Lower lobe of right lung (tissue), 2 donors: ENCODE measurements at places on chromosomes 12 and 14. TPM values are rescaled to one million over a fixed set of nuclear protein-coding genes. Genes with fewer than 3 reads are reported as not detected.

DNA sequence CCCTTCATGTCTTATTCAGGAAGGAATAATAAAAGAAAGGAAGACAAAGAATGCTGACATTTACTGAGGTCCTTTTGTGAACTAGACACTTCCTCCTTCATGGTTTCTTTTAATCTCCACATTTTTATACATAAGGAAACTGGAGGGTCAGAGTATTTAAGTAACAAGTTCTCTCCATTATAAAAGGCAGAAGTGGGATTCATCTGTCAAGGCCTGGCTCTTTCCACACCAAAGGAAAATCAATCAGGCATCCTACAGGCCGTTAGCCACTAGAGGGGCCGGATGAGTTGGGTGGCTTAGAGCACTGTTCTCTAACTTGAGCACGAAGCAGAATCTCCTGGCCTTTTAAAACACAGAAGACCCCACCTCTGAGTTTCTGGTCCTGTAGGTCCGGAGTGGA, 36.8 kb upstream of the NINJ2 start:
- no peaks in the 10 kb centered on the region for H3K27me3 ChIP-seq
- H3K27ac ChIP-seq: no peak overlapping the region
- DNase-seq: no peak

DNA sequence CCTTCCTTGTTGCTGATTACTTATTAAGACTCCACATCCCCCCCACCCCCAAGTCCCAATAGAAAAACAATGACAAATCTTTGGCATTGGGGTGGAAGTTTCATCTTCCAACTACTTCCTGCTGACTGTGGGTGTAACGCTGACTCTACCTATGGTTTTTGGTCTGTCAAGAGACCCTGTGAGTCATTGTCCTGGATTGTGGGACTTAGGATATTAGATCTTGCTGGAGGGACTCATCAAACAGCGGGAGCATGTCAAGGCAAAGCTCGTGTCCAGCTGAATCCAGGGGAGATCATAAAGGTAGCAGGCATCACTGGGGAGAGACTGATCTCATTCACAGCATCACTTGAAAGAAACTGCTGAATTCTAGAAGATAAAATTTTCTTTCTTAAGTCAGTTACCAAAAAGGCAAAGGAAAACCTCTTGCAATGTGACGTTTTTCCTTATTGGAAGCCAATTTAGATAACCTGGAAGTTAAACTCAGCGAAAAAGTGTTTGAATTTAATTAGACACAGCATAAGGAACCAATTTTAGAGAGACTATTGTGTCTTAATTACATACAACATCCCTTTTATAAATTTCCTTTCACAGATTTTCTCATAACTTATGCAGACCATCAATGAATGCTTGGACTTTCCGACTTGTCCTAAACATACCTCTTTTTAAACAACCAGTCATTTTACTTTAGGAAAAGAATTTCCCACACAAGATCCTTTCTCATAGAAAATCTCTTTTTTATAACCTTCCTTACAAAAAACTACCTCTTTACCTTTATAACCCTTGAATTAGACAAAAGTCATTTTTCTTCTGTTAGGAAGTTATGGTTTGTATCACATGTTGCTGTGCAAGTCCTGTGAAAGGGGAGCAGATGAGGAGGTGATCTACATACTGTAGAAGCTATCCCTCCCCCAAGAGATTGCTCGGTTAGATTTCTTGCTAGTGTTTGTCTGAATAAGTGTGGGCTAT, 94.6 kb upstream of the SCAF11 start:
- no peaks in the 10 kb centered on the region for H3K27me3 ChIP-seq
- no peak overlapping the region for H3K27ac ChIP-seq
- H3K4me1 ChIP-seq: no peaks in the 10 kb centered on the region
- DNase-seq: no peak
- H3K4me3 ChIP-seq: no peak overlapping the region

DNA sequence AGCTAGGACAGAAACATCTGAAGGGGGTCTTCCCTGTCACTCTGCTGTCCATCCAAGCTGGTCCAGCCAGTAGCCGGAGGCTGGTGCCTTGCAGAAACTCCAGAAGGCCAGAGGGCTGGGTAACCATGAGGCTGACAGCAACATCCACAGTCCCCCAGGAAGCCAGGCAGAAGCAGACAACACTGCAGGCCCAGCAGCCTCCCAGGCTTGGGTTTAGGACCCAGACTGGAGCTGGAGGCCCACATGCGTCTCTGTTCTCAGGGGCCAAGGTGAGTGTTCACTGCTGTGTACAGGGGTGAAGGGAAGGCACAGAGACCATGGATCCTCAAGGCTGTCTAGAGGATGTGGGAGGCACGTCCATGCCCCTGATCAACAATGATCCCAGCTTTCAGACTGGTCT, 136.4 kb upstream of the PRMT8 start:
- H3K4me3 ChIP-seq: no peak overlapping the region
- no peaks in the 10 kb centered on the region for H3K36me3 ChIP-seq
- no peak for DNase-seq
- H3K27ac ChIP-seq: no peak overlapping the region
- H3K27me3 ChIP-seq: no peaks in the 10 kb centered on the region

The IFNG-AS1 gene
- not detected for total RNA-seq

- H3K4me3 ChIP-seq: no peak overlapping the region
- no peaks in the 10 kb centered on the region for H3K27me3 ChIP-seq
- H3K36me3 ChIP-seq: no peaks in the 10 kb centered on the region
- H3K4me1 ChIP-seq: no peaks in the 10 kb centered on the region
Observed at GRCh38 chr14:44112774-44113460, 394.2 kb downstream of the FSCB start.

- H3K4me1 ChIP-seq: no peaks in the 10 kb centered on the region
- H3K36me3 ChIP-seq: no peaks in the 10 kb centered on the region
- H3K4me3 ChIP-seq: no peak overlapping the region
- DNase-seq: no peak
- H3K27me3 ChIP-seq: no peaks in the 10 kb centered on the region
- no peak overlapping the region for H3K27ac ChIP-seq
Observed at GRCh38 chr14:33282331-33283230, 343.9 kb downstream of the NPAS3 start.

DNA sequence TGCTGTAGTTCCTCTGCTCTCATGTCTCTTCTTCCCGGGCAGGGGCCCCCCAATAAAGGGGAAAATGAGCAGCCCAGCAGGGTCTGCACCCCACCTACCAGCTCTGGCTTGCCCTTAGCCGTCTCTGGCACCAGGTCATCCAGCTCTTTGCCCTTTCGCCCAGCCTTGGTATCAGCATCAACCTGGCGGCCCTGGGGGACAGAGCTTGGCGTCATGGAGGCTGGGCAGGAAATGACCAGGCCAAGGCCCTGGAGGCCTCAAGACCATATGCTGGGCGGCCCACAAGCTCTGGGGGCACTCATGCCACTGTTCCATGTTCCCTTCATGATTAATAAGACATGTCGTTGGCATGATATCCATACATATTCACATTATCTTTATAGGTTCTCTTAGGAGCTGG, 14.7 kb downstream of the MYL6 start:
- H3K27me3 ChIP-seq: no peaks in the 10 kb centered on the region
- DNase-seq: no peak
- no peak overlapping the region for H3K4me3 ChIP-seq
- H3K27ac ChIP-seq: no peak overlapping the region

DNA sequence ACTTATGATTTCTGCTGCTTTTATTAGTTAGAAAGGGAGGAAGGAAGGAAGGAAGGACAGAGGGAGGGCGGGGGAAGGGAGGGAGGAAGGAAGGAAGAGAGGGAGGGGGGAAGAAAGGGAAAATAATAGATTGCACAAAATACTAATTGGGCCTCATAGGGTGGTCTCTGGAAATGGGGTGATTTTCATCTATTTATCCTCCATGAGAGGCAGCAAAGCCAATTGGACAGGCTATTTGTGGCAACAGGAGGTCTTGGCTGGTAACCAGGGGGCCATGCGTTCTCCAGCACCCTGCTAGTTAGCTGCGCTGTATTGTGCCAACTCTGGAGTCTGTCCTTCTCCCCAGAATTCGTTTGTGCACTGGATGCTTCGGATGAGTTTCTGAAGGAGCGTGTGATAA, 24.1 kb upstream of the PAPOLA start:
- H3K27ac ChIP-seq: no peak overlapping the region
- H3K4me1 ChIP-seq: no peaks in the 10 kb centered on the region
- H3K27me3 ChIP-seq: no peaks in the 10 kb centered on the region
- H3K36me3 ChIP-seq: no peaks in the 10 kb centered on the region

The GDF3 gene
- total RNA-seq: 0.30 TPM

GRCh38 chr12:50057896-50058670, 687 bp downstream of the ASIC1 start:
- peak overlapping the region; percentile 64 for H3K4me3 ChIP-seq
- H3K27me3 ChIP-seq: peaks cover 17% of the 10 kb centered on the region
- DNase-seq: peak; percentile 32

DNA sequence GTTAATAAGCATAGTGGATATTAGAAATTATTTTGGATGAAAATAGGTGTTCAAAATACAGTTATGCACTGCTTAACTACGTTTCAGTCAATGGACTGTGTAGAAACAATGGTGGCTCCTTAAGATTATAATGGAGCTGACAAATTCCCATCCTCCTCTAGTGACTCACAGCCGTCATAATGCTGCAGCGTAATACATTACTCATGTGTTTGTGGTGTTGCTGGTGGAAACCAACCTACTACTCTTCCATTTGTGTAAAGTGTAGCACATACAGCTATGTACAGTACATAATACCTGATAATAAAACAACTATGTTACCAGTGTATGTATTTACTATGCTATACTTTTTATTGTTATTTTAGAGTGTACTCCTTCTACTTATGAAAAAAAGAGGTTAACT, 111.2 kb upstream of the TMCC3 start:
- H3K27ac ChIP-seq: no peak overlapping the region
- H3K4me1 ChIP-seq: no peaks in the 10 kb centered on the region
- H3K36me3 ChIP-seq: no peaks in the 10 kb centered on the region
- no peaks in the 10 kb centered on the region for H3K27me3 ChIP-seq

DNA sequence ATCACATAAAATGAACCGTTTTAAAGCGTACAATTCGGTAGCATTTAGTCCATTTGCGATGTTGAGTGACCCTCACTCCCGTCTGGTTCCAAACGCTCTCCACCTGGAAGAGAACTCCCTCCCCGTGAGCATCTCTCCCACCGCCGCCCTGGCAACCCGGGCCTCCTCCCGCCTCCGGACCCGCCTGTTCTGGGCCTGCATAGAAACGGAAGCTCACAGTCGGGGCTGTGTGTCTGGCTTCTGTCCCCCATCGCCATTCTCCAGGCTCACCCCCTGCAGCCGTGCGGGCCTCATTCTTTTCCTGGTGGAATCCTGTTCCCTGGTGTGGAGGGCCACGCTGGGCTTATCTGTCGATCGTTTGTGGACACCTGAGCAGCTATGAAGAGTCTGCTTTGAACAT, 17.3 kb downstream of the LRCOL1 start:
- no peaks in the 10 kb centered on the region for H3K36me3 ChIP-seq
- H3K4me3 ChIP-seq: no peak overlapping the region
- H3K27me3 ChIP-seq: no peaks in the 10 kb centered on the region
- no peak overlapping the region for H3K27ac ChIP-seq
- H3K4me1 ChIP-seq: peaks cover 10% of the 10 kb centered on the region

The MUCL1 gene
- total RNA-seq: not detected

DNA sequence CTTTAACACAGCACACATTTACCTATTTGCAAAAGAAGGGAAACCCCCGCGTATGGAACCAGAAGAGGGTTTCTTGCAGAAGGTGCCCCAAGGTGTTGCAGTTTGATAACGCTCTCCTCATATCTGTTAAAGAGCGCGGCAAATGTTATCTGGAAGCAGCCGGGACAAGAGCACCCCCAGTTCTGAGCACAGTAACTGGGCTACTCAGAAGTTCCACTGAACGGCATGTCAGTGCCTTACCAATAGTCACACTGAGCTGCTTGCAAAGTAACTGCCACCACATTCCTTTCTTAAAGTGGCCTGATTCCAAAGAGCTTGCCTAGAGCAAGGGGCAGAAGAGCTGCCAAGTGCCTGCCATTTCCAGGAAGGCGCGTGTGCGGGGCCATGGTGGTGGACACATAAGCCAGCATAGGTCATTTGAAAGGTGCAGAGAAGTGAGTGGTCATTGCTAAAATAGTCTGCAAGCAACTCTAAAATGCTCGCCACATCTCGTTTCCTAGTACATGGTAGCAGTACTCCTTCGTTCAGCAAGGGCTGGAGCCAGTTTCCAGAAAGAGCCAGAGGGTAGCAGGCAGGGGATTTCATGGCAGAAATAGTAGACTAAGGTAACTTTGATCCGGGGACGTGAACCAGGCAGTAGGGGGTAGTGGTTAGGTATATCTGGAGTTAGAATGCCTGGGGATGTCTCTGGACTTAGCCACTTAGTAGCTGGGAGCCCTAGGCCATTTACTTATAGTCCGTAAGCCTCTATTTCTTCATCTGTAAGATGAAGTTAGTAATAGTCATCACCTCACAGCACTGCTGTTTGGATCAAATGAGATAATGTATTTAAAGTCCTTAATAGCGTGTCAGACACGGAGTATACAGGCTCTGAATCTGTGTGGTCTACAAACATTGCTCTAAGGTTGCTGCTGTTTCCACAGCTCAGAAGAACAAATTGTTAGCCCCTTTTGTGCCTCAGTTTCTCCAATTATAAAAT, 37.6 kb downstream of the SPTB start:
- no peak for DNase-seq
- H3K27ac ChIP-seq: no peak overlapping the region
- no peaks in the 10 kb centered on the region for H3K4me1 ChIP-seq
- no peak overlapping the region for H3K4me3 ChIP-seq
- no peaks in the 10 kb centered on the region for H3K36me3 ChIP-seq

DNA sequence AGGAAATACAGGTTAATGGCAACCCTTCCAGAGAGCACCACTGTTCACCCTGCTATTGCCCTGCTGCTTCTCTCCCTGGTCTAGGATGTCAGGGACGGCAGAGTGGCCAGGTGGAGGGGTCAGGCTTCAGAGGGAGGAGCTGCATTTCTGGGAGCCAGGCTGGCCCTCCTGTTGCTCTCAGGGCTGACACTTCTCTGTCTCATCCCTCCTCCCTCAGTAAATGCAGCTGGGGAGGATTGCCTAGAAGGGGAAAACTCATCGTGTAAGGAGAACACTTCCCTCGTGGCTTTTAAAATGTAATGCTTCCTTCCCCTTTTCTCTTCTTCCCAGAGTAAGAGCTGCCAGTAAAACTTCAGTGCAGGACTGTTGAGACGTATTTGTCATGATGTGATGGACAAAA, 20.8 kb downstream of the SUSD6 start:
- no peak overlapping the region for H3K27ac ChIP-seq
- H3K36me3 ChIP-seq: no peaks in the 10 kb centered on the region
- no peak for DNase-seq
- H3K4me3 ChIP-seq: no peak overlapping the region
- peaks cover 94% of the 10 kb centered on the region for H3K4me1 ChIP-seq

The HVCN1 gene
- total RNA-seq: 29.2 TPM

The PRB2 gene
- not detected for total RNA-seq
